Fibroblast of lung (primary cell): ENCODE measurements at places on chromosomes 12 and 14.

DNA sequence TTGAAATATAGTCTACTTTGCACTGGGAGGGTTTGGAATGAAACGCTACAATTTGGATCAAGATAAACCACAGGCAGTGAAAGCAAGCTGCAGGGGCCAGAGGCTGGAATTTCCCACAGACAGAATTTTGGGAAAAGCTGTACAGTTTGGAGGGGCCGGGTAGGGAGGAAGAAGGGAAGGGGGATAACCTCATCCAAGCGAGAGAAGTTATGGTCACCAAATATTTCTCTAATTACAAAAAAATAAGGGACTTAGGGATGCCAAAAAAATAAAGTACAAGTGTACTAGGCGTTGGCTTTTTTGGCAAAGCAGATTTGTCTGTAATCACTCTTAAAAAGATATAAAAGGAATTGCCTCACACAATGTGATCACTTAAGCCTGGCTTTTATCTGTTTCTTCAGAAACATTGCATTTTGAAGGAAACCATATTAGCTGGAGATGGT lies 31.2 kb upstream of the ADGRD1 start:
- DNase-seq = no peak

DNA sequence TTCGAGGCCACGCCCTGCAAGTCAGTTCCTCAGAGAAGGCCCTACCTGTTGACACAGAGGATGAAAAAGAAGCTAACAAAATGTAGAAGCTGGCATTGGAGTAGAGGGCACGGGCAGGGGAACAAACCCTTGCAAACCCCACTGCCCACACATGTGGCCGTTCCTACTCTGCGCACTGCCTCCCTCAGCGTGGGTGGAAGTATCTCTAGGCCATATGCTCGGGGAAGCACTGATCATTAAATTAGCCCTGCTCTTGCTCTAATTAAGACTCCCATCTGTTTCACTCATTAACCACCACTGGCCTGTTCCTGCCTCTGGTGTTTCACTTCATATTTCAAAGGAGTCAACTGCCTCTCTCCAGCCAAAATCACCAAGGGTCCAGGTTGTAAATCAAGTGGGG lies 201.2 kb upstream of the SFSWAP start:
- no peak for DNase-seq

DNA sequence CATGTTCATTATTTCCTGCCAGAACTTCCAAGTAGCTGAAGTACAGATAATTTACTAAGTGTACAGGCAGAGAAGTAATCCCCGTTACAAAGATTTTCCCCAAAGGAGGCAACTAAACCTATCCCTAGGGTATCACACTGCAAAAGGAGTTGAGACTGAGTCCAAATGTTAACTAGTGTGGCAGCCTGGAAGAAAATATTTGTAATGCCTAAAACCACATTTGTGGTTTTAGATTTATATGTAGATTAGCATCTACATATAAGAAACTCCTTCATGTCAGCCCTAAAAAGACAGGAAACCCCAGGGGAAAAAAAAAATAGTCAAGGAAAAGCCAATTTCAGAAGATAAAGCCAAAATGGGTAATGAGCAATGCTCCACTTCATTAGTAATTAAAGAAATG lies 1.4 kb upstream of the RNASE12 start:
- DNase-seq = no peak

GRCh38 chr14:106518054-106518943 lies 991.9 kb downstream of the TMEM121 start:
- no peak for DNase-seq
